ENCODE measurements at places on chromosomes 12 and 14. TPM values are rescaled to one million over a fixed set of nuclear protein-coding genes. Genes with fewer than 3 reads are reported as not detected.

The CCDC38 gene
- not detected for polyA plus RNA-seq

The KIF26A gene
- 0.32 TPM for polyA plus RNA-seq

The SLCO1B1 gene
- polyA plus RNA-seq: not detected

DNA sequence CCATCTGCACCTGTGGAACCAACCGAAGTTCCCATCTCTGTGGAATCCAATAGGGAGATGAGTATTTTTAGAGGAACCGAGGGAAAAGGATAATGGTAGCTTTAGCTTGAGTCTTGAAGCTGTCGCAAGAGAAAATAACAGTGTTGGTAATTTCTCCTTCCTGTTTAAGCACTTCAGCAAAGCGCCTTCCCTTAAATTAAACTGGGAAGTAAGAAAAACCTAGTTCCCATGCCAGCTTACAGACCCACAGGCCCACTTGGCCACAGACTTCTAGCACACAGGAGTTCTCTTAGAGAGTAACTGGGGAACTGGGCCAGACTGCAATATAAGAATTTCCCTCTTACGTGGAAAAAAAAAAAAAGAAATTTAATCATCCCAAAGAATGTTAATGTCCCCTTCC lies 223.8 kb downstream of the EFCAB11 start:
- no peak for DNase-seq

GRCh38 chr14:21987937-21988336 lies 314.3 kb upstream of the OR4E1 start:
- no peak for DNase-seq

DNA sequence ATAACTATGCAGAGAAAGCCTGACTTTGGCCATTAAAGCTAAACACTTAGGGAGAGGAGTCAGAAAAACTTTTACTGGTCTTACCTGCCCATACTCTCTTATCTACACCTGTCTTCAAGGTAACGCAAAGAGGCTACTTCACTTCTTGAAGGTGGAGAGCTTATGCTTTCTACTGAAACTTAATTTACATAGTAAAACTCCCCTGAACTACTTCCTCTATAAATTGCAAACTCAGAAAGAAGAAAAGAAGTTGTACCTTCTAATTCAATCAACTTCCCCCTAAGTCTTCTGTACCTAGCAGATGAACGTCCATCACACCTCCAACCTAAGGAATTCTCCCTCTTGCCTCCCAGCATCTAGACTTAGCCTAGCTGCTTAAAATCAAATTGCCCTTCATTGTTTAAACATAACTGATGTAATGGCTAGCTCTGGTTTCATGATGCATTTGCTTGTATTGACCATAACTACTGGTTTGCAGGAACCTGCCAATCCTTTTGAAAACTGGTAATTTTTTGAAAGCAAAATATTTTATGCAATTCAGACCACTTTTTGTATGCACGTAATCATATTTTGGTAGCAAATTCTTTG lies 87.7 kb downstream of the STON2 start:
- no peak for DNase-seq

- DNase-seq: no peak
These were observed 28.6 kb upstream of the AEBP2 start for GRCh38 chr12:19410629-19411185.

GRCh38 chr12:86660488-86661147 lies 404.4 kb upstream of the MGAT4C start:
- DNase-seq: no peak

Measured in ovary (tissue), 10 donors.